Left ventricle myocardium superior (tissue), 1 donor: ENCODE measurements at places on chromosomes 12 and 14.

DNA sequence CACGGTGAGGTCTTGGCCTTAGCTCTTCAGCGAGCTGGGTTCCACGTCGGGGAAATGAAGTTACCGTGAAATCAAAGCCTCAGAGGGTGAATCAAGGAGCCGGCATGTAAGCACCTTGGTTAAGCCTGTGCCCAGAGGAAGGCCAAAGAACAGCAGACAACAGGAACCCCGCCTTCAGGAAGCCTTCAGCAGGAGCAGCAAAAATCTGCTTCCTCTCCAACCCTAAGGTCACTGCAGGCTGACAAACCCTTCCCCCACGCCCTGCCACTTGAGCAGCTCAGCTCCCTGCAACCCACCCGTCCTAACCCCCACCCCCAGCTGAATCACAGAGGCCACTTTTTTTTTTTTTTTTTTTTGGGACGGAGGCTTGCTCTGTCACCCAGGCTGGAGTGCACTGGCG is 72.9 kb upstream of the LTA4H start:
- DNase-seq, result peak; percentile 44

DNA sequence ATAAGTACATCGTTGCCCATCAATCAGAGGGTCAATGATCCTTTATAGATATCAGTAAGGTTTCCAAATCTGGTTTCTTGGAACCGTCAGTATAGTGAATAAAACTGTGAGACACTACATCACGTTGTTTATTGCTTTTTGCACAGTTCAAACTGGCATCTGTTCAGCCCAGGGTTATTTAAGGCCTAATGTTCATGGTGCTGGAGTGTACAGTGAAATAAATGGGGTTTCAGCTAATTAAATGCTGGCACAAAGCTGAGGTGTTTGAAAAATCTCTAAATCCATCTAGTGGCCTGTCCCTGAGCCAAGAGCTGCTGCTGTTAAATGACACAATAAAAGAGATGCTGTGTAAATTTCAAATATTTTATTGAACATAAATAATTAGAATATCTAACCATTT is 69.9 kb downstream of the RPS29 start:
- DNase-seq, result no peak

DNA sequence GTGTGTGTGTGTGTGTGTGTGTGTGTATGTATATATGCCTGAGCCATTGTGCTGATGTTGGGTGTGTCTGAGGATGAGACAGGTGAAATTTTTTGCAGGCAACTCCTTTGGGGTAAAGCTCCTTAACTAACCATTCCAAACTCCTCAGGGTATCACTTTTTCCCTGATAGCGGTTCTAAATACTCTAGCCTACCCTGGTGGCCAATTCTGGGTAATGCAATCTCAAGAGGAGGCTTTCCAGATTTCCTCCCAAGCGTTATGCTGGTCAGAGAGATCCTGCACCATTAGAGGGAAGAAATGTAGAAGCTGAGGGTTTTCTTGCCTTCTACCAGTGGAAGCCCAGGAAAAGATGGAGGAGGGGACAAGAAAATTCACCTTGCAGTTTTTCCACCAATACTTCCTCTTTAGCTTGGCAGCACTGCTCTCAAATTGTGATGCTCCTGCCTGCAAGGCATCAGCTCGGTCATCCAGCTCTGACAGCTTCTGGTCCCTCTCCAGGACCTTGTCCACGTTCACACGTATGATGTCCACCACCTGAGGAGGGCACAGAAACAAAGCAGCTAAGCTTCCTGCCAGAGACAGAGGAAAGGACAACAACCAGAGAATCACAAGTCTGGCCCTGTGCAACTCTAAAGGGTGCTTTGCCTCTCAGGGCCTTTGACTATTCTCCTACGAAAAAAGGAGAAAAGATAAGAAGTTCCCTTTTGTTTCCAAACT is 4.9 kb downstream of the VAMP1 start:
- DNase-seq, result no peak

- no peak for DNase-seq
These were observed 127.3 kb upstream of the CCND2 start for GRCh38 chr12:4145990-4146859.

GRCh38 chr14:65357113-65357512 is 55.4 kb upstream of the FUT8 start:
- DNase-seq, result peak; percentile 42

- no peak for DNase-seq
These were observed 298.6 kb upstream of the PPFIA2 start for GRCh38 chr12:82057770-82058169.

DNA sequence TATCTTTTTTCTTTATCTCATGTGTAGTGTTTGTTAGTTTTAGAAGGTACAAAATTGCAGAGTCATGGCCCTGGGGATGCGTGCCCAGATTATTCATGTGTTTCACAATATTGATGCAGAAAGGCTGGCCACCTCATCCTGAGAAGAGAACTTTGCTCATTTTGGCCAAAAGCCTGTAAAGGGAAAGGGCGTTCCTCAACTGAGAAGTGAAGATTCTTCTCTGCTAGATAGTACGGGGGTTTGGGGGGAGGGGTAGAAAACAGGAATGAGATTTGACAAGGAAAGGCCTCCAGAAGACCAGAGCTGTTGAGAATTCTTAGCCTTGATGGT is 1.7 kb downstream of the MGST1 start:
- peak; percentile 61 for DNase-seq

- DNase-seq, result no peak
These were observed 53.9 kb downstream of the DAD1 start for GRCh38 chr14:22535126-22535525.

DNA sequence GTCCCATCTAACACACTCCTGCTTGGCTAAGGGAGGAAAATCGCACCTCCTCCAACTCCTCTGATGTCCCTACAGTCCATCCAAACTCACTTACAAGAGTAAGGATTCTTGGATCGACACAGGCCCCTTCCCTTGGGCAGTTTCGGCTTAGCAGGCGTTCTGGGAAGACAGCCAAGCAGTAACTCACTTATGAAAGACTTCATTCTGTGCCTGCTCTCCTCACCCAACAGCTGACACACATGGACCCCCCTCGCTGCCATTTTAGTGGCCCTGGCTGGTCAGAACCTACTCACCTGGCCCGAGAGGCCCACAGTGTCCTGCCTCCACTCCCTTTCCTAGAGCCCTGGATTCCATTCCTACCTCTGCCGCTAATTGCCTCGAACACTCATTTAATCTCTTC is 52.3 kb upstream of the BCL2L14 start:
- DNase-seq, result no peak

DNA sequence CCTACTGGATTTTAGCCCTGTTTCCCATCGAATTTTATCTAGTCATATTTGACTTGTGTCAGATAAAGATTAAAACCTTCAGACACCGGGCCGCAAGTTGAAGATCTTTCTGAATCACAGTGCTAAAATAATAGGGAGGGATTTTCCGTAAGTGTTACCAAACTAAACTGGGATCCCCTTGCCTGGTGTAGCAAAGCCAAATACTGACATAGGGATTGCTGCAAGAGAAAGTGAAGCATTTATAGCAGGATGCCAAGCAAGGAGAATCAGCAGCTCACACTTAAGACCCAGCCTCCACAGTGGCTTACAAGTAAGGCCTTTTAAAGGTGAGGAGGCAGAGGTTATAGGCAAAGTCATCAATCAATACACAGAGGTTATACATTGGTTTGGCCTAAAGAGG is 147.4 kb downstream of the AKAP6 start:
- DNase-seq, result no peak

GRCh38 chr14:38291681-38292467 is 36.0 kb upstream of the CLEC14A start:
- no peak for DNase-seq

- DNase-seq, result no peak
These were observed 13.9 kb downstream of the INF2 start for GRCh38 chr14:104703269-104703668.

- DNase-seq, result no peak
These were observed 66.0 kb downstream of the BMP4 start for GRCh38 chr14:53890611-53891101.

DNA sequence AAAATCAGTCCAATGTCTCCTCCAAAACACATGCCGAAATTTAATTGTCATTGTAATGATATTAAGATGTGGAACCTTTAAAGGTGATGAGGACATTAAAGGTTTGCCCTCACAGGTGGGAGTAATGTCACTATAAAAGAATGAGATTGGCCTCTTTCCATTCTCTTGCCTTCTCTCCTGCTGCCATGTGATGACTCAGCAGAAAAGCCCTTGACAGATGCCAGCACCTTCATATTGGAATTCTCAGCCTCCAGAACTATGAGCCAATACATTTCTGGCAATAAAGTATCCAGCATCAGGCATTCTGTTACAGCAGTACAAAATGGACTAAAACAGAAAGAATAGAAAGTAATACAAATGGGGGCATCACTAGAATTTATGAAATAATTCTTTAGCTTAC is 609.7 kb downstream of the SLC16A7 start:
- DNase-seq, result no peak

DNA sequence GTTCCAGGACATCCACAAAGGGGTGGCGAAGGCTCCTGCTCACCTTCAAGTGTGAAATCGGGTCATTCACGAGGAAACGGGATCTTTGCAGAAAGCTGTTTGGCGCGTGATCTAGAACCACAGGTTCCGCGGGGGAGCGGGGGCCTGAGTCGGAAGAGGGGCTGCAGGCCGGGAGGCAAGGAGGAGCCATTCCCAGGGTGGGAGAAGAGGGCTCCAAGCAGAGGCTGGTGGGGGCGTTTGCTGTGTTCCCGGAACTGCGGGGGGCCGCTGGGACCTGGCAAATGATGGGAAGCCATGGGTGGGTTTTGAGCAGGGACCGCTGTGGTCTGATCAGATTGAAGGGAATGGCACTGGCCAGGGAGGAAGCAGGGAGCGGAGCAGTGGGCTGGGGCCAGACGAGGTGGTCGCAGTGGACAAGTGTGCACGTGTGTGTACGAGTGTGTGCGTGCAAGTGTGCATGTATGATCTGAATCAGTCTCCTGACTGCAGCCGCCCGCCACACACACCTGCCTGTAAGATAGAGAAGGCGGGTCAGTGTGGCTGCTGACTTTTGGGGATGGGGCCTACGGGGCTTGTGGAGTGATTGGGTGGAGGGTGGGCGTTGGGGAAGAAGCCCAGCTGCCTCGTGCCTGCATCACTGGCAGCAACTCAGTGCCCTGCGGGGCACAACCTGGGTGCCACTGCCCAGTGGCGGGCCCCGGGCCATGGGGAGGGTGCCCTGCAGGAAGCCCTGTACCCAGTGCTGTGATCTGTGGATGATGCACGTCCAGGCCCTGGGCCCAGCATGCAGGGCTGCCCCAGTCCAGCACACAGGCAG is 141.9 kb downstream of the KIF26A start:
- DNase-seq, result no peak

GRCh38 chr12:76029982-76030340 is 1.6 kb downstream of the PHLDA1 start:
- DNase-seq, result no peak

GRCh38 chr14:55556929-55557623 is 22.9 kb upstream of the KTN1 start:
- peak; percentile 91 for DNase-seq

DNA sequence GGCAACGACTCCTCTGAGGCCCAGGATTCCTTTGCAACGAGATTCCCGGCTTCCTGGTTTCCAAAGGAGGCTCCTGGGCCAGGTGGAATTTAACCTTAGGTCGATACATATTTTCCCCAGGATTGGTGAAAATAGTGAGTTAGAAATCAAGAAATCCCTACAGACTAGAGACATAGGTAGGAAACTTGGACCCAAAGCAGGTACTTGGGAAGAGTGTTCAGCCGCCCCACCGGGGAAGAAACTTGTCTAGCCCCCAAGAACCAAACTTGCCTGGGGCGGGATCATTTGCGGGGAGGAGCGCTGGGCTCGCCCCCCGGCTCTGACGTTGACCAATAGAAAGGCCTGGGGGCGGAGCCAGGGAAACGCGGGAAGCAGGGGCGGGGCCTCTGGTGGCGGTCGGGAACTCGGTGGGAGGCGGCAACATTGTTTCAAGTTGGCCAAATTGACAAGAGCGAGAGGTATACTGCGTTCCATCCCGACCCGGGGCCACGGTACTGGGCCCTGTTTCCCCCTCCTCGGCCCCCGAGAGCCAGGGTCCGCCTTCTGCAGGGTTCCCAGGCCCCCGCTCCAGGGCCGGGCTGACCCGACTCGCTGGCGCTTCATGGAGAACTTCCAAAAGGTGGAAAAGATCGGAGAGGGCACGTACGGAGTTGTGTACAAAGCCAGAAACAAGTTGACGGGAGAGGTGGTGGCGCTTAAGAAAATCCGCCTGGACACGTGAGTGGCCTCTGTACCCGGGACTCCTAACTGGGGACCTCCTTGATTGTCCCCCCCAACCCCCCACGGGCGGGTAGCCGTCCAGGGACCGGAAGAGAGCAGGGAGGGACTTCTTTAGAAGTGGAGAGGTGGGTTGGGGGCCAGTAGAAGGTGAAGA is at the start of gene CDK2:
Gene CDK2, plus strand, starts transcription at position 423 of the 874 bp plus-strand sequence. Its CDS starts 179 bp downstream, at position 602.
- peak; percentile 97 for DNase-seq

DNA sequence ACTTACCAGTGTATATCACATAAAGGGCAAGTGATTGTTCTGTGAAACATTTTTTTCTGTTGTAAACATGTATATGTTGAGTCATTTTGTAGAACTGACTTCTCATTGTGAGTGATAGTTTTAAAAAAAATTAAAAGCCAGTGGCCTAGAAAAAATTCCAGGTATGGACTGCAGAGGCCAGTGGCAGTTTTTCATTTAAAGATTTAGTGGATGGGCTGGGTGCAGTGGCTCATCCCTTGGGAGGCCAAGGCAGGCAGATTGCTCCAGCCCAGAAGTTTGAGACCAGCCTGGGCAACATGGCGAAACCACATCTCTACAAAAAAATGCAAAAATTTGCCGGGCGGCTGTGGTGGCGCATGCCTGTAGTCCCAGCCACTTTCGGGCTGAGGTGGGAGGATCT is 84.7 kb upstream of the MDM1 start:
- DNase-seq, result no peak

DNA sequence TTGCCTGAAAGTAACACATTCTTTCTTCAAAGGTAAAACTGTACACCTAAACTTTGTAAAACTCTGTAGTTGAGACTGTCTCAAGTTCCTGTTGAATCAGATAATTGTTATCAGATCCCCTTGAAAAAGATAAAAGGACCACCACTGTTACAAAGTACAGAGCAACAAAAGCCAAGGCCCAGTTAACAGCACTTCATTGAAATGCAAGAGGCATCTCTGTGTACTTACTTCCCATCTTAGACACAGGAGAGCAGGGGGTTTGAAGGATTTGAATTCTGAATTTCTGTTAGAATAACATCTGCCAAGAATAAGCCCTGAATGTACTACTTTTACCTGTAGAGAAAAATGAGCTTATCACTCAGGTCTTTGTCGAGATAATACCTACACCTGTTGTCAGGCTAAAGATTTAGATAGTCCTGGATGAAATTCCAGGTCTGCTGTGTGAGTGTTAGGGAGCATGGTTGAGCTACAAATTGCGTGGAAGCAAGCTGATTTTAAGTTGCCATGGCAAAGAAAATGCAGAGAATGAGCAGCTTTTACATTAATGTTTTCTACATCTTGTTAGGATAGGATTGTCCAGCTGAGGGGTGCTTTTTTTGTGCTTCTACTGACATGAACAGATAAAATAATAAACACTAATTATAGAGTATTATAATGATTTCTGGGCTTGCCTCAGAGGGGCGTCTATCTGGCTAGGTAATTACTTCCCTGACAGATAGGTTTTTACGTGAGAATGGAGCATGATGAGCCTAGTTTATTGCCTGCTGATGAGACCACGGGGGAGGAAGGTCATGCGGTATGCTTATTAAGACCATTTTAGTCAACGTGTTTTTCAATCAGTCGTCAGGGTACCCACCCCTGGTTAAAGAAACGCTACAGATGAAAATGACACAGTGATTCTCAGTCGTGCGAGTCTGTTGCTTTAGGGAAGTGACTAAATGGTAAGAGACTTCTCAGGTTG is 309.2 kb downstream of the PAWR start:
- DNase-seq, result no peak
